ENCODE measurements at places on chromosomes 11 and 22. TPM values are rescaled to one million over a fixed set of nuclear protein-coding genes. Genes with fewer than 3 reads are reported as not detected.

GRCh38 chr22:30506507-30506968, 1.0 kb upstream of the SEC14L4 start:
- no peak for DNase-seq

GRCh38 chr11:62449451-62449851, 30.6 kb downstream of the SCGB1A1 start:
- DNase-seq, result peak; percentile 58

GRCh38 chr11:79236541-79236971, 204.3 kb downstream of the TENM4 start:
- no peak for DNase-seq

GRCh38 chr11:100303897-100304296, 383.2 kb upstream of the ARHGAP42 start:
- DNase-seq, result no peak

DNA sequence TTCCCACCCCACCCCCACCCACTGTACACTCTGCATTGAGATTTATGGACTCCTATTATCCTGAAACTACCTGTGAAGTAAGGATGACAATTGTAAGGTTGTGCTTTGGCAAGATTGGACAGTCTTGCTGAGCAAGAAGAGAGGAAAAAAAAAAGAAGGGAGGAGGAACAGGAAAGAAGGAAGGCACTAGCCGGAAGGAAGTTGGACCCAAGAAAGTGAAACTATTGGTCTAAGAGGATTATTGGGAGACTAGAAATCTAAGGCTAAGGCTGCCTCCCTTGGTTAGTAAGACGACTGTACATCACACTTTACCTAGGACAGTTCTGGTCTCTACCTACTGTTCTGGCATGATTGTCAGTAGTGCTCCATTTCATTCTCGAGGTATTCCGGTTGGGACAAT, 12.1 kb upstream of the TRIM44 start:
- DNase-seq, result no peak

DNA sequence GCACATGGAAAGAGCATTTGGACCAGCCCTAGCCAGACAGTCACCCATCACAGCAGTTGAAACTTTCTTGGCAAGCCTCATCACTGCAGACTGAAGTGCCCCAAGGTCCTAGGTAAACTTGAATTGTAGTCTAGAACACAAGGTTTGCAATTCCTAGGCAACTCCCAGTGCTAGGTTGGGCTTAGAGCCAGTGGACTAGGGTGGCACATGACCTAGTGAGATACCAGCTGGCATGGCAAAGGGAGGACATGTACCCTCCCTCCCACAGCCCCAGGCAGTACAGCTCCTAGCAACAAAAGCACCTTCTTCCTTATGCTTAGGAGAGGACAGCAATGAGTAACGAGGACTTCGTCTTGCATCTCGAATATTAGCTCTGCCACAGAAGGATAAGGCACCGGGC, 889.5 kb downstream of the JRKL start:
- no peak for DNase-seq

DNA sequence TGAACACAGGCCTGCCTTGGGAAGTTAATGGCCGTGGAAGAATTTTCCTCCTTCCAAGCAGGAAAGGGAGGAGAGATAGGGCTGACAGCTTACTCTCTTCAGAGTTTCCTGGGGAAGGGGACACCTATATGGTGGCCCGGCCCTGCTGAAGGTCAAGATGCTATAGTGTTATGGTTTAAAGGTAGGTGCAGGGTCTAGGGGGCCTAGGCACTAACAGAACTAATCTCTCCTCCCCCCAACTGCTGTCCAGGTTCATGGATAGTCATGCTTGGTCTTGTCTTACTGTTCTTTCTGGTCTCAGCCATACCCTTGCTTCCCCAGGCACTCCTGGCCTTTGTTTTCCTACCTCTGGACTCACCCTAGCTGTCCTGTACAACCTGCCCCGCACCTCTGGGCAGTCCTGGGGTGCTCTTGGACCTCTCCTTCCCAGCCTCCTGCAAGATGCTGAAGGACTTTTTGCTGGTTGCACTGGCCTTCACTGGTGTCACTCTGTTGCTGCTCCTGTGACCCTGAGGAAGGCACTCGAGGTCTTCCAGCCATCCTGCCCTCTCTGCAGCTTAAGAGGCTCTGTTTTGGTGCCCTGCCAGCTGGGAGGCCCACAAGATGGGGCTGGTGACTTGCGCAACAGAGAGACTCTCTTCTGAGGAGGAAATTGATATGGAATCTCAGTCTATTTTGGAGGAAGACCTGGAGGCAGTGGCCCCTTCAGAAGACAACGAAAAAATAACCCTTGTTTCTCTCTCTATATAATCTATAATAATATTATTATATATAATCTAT, 17.9 kb downstream of the SEC14L3 start:
- DNase-seq, result no peak

DNA sequence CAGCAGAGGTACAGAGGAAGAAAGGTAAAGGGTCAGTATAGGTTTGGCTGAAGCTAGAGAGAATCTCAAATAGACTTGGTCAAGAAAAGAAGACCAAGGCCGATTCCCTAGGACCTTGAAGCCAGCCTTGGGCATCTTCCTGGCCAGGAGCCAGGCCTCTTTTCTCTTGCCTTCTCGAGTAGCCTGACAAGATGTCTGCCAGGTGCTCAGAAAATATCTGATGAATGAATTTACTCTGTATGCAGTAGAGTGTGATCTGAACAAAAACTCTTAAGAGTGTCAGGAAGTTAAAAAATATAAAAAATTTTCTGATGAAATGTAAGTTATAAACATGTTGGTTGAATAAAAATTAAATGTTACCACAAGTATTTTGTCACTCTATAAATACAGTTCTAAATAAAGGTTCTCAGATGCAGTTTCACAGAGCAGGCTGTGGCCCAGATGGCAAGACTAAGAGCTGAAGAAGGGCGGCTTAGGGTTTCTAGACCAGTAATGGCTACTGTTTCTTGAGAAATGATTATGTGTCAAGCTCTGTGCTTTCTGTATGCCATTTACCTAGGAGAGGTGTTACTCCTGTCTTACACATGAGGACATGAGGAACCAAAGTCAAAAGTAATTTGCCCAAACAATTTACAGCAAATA, 98.1 kb downstream of the ATXN10 start:
- no peak for DNase-seq

GRCh38 chr11:104570078-104570701, 328.1 kb downstream of the CASP12 start:
- no peak for DNase-seq

DNA sequence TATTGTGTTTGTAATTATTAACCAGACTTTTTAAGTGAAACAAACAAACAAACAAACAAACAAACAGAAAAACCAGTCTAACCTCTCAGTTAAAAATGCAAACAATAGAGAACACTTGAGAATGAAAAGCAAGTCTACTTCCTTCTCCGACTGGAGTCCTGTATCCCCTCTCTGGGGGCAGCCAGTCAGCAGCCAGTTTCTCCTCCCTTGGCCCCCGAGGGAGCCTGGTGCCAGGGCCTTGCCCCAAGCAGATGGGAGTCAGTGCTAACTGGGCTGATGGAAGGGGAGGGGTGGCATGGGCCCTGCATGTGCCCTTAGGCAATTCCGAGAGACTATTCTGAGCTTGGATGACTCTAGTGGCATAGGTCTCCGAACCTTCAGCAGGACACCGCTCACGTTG, 137.2 kb downstream of the GRIK4 start:
- no peak for DNase-seq

DNA sequence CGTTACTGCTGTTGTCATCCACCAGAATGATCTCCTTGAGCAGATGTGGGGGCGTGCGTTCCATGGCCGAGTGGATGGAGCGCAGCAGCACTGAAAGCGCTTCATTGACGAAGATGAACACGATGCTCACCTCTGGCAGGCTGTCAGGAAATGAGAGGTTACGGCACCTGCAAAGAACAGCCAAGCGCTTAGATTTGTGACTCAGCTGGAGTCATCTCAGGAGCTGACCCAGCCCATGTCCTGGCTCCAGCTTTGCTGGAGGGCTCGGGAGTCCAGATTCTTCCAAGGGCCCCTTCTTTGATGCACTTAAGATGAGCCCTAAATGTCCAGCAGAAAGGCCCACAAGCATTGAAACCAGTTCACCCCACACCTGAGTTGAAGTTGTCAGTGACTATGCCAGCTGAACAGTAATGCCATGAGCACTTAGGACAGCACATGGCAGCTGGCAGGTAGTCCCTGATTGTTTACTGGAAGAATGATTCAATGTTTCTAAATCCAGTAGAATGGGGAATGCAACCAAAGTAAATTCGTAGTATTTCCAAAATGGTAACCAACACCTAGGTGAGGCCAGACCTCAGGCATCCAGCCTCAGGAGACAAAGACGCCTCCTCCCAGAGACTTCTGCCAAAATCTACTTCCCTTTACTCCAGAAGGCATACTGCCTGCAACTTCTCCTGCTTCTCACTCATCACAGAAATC, 79.7 kb upstream of the CSNK2A3 start:
- no peak for DNase-seq

DNA sequence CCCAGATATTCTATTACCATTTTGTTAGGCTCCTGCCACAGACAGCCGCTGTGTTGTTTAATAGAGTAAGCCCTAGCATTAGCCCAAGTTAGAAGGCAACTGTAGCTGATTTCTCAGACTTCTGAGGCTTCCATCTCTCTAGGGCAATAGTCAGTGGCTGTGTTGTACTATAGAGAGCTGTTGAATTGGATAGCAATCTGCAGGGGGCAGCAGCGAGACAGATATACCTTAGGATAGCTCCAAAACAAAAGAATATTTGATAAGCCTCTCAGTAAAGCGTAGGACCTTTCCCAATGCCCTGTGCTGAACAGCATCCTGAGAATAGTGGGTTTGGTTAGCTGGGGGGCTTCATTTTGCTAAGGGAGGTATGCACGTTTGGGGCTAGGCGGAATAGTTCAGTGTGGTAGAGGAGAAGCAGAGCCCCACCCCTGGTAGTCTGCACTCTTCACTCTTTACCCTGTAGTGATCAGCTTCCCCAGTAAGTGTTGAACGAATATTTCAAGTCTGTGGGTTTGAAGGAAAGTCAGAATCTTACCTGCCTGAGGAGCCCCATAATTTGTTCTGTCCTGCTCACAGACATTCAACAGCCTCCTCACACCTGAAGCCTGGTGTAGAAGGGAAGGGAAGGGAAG, 515.1 kb downstream of the INSC start:
- peak; percentile 79 for DNase-seq

GRCh38 chr22:50190182-50190940, 4.6 kb downstream of the TRABD start:
- DNase-seq, result peak; percentile 88

DNA sequence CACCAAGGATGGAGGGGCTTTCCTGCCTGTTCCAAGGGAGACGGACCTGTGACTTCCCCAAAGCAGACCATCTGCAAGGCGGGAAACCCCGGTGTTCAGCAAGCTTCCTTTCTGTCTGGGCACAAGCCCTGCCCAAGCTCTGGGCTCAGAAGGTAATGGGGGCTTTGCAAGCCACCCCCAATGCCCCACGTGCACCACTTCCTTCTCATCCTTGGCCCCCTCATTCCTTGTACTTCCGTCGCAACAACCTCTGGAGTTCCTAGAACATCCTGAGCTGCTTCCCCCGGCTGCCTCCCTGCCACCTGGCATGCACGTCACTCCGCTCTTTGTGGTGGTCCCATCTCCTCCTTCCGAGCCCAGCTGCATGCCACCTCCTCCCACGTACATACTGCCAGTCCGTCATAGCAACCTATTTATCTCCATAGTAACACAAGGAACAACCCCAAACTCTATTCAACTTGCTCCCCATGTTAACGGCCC, 3.9 kb downstream of the MYEOV start:
- no peak for DNase-seq

- DNase-seq, result no peak
Measured at GRCh38 chr22:46673662-46674236, 53.6 kb downstream of the GRAMD4 start.

GRCh38 chr11:27926486-27926885, 181.5 kb downstream of the KIF18A start:
- DNase-seq, result no peak

- no peak for DNase-seq
Measured at GRCh38 chr11:11975201-11976092, 33.0 kb downstream of the DKK3 start.

GRCh38 chr22:24845041-24845898, 39.3 kb downstream of the SGSM1 start:
- DNase-seq, result no peak

Gene SMC1B
- not detected for total RNA-seq

Gene PHETA2
- 13.9 TPM for total RNA-seq

Gene OR2AG1
- total RNA-seq, result not detected

Gene CHCHD10
- total RNA-seq, result 538 TPM

Gene VPS37C
- 25.4 TPM for total RNA-seq

Gene EMID1
- 4.9 TPM for total RNA-seq

Gene SLC22A12
- total RNA-seq, result not detected

Gene NRXN2
- 5.3 TPM for total RNA-seq
